PC-3 (cell line): ENCODE measurements at places on chromosomes 16 and 17. TPM values are rescaled to one million over a fixed set of nuclear protein-coding genes. Genes with fewer than 3 reads are reported as not detected.

CPD gene
- total RNA-seq: 23.0 and 30.9 TPM in 2 replicates

C17orf100 gene
- 0.15 TPM in 1 of 2 replicates, not detected in the other for total RNA-seq

- no peak for DNase-seq
These were observed 25.1 kb downstream of the KSR1 start for GRCh38 chr17:27481327-27481726.

GRCh38 chr16:31200821-31201568 lies 1.6 kb downstream of the PYCARD start:
- peak; percentile 50 for DNase-seq

DDX52 gene
- total RNA-seq: 12.5 and 12.9 TPM in 2 replicates

GRCh38 chr17:56756536-56756935 lies 77.2 kb downstream of the C17orf67 start:
- peak; percentile 75 for DNase-seq

DNA sequence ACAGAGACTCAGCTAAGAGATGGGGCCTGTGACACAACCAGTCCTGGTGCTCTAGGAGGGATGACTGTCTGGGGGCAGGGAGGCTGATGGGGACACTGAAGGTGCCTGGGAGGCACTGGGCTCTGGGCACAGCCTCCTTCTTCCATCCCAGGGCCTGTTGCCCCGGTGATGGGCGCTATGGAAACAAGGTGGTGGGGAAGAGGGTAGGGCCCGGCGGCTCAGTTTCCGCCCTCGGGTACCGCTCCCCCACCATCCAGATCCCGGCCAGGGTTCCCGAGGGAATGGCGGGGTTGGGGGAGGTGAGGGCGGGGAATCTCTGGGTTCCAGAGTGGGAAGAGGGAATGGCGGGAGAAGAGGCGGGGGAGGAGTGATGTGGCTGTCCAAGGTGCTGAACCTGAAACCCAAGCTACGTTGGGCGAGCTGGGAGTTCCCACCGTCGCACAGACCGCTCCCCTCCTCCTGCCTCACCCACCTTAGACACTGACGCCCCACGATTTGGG lies 981 bp downstream of the KCNH4 start:
- no peak for DNase-seq

ZDHHC1 gene
- 4.8 and 5.1 TPM in 2 replicates for total RNA-seq

AIPL1 gene
- not detected in 2 replicates for total RNA-seq

GRCh38 chr16:29656688-29657523 lies 6.1 kb upstream of the SPN start:
- no peak for DNase-seq

MYH11 gene
- not detected in 2 replicates for total RNA-seq

- peak; percentile 53 for DNase-seq
These were observed 1.8 kb upstream of the EXOSC6 start for GRCh38 chr16:70253291-70254106.

SCARF1 gene
- total RNA-seq: 0.73 and 0.81 TPM in 2 replicates

GRCh38 chr16:3413730-3414379 lies 12.8 kb downstream of the ZNF174 start:
- no peak for DNase-seq

GRCh38 chr17:62989501-62989900 lies 23.5 kb downstream of the TANC2 start:
- DNase-seq: no peak

OR2C1 gene
- not detected in 2 replicates for total RNA-seq

DNA sequence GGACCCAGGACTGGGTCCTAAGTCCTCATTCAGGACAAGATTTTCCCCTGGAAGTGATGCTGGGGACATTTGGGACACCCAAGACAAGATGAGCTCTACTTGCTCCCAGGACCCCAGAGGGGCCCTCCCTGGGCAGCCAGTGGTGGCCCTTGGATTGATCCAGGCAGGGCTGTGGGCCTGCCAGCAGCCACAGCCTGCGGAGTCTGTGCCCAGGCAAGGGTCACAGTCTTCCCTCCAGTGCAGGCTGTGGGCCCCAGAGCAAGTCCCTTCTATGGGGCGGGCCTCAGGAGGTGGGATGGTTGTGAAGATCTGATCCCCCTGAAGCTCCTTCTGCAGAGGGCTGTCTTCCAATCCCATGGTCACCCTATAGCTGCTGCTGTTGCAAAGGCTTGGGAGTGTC lies 12.6 kb downstream of the CA7 start:
- no peak for DNase-seq

DNA sequence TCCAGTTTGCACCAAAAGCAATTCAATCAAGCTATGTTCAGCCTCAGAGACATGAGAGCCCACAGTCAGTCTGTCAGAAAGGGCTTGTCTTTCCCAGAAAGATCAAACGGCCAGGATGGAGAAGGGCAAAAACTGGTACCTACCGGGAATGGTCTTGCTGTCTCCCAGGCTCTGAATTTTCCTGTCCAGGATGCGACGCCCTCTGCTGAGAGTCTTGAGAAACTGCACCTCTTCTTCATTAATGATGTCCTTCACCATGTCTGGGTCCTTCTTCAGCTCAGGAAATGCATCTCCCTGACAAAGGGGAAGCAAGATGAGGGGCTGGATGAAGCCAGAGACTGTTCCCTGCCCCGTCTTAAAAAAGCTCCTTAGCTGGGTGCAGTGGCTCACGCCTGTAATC lies 15.8 kb upstream of the EXOSC6 start:
- DNase-seq: peak; percentile 52

ACAP1 gene
- not detected in 2 replicates for total RNA-seq

GRCh38 chr16:17173281-17173680 lies 297.5 kb downstream of the XYLT1 start:
- no peak for DNase-seq

GRCh38 chr17:80455336-80455710 lies 21.1 kb downstream of the NPTX1 start:
- DNase-seq: peak; percentile 54

- DNase-seq: peak; percentile 47
These were observed 3.3 kb downstream of the PRAC1 start for GRCh38 chr17:48718761-48719641.

GRCh38 chr17:80441133-80441578 lies 26.2 kb downstream of the ENDOV start:
- peak; percentile 40 for DNase-seq

DNA sequence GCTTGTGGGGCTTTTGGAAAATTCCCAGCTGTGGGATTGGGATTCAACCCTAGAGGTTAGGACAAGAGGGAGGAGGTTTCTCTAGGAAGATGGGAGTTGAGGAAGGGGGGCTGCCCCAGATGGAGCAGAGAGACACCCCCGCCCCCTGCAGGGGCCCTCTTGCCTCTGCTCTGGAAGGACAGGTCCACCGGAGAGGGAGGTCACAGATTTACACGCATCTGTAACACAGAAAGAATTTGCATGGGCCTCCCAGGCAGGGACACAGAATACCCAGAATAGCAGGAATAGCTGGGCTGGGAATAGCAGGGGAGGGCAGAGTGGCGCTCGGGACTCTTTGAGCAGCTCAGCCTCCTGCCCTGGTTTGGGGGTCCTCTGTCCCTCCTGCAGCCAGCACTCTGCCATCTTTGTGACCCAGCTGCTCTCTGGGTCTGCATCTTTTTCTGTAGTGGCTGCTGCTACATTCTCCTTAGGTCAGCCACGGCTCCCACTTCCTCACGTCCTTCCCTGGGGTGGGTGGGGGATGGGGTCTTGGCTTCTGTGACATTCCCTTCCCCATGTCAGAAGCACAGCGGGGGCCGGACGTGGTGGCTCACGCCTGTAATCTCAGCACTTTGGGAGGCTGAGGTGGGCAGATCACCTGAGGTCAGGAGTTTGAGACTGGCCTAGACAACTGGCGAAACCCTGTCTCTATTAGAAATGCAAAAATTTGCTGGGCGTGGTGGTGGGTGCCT lies 33.9 kb upstream of the PLLP start:
- no peak for DNase-seq

DNA sequence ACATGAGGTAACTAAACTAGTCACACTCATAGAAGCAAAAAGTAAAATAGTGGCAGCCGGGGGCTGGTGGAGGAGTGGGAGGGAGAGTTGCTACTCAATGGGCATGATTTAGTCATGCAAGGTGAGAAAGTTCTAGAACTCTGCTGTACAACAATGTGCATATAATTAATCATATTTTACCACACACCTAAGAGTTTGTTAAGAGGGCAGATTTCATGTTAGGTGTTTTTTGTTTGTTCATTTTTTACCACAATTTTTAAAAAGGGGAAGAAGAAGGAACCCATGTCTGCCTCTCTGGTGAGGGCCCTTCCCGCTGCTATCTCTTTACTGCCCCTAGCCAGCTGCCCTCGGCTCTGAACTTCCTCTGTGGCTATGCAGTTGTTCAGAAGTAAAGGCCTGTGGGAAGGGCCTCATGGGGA lies 11.2 kb downstream of the CD300LB start:
- DNase-seq: no peak

- DNase-seq: no peak
These were observed 345.3 kb upstream of the TNRC6C start for GRCh38 chr17:77613218-77613617.

- DNase-seq: peak; percentile 64
These were observed 23.6 kb downstream of the BAHCC1 start for GRCh38 chr17:81418710-81419318.

DNA sequence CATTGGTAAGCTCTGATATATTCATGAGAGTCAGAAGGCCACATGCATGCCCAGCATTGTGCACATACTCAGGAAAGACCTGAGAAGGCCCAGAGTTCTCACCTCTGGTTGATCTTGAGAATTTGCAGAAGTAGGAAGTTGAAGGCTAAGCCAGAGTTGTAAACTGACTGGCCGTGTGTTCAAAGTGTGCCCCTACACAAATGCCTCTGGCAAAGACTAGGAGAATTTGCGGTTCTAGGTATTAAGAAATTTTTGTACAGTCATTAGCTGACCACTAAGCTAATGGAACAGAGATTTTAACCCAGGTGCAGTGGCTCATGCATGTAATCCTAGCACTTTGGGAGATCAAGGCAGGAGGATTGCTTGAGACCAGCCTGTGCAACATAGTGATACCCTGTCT lies 25.0 kb downstream of the FBXL20 start:
- no peak for DNase-seq

DYNLRB2 gene
- total RNA-seq: 1.3 and 1.8 TPM in 2 replicates

DNA sequence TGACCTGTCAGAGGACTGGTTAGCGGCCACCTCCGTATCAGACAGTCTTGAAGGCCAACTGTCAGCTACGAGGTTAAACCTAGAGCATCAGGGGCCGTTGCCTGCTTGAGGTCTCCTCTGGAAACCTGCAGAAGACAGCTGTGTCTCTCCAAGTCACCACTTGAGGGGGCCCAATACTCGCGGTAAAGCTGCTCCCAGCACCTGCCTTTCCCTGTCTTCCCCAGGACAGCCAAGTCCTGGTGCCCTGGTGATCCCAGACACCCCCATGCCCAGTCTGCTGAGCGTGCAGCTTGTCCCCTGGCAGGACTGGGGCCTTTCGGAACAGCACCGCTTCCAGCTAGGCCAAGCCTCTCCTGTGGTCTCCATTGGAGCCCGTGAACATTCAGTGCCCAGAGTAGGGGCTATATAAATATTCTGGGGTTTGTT lies 80.1 kb downstream of the DNAH17 start:
- peak; percentile 91 for DNase-seq

ABCC11 gene
- 0.26 TPM in 1 of 2 replicates, not detected in the other for total RNA-seq

CLEC18B gene
- total RNA-seq: 0.29 and 0.87 TPM in 2 replicates

HBA2 gene
- total RNA-seq: not detected in 2 replicates

TNP2 gene
- total RNA-seq: not detected in 2 replicates

DNA sequence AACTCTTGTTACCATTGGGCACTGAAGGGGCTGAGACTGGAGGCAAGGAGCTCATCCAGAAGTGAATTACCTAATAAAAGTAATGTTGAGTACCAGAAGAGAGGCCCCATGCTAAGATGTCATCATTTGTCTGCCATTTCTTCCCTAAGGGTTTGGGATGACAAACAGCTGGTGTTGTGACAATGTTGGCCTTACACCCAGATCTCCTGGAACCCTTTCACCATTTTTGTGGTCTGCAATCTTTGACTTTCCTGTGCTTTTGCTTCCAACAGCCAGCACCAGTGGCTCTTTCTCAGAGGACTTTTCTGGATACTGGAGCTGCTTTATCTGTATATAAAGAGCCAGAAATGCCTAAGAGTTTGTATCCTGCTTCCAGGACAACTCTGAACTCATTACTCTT lies 84.1 kb downstream of the SHISA9 start:
- DNase-seq: no peak

RMI2 gene
- total RNA-seq: 10.2 and 10.9 TPM in 2 replicates
